ENCODE measurements at places on chromosomes 13 and 19. TPM values are rescaled to one million over a fixed set of nuclear protein-coding genes. Genes with fewer than 3 reads are reported as not detected.

DIRAS1 gene
- total RNA-seq, result not detected

GRCh38 chr13:23867027-23867491 lies 22.1 kb downstream of the MIPEP start:
- DNase-seq, result no peak
- no peak overlapping the region for H3K4me3 ChIP-seq
- H3K4me1 ChIP-seq, result no peaks in the 10 kb centered on the region
- H3K27me3 ChIP-seq, result no peaks in the 10 kb centered on the region

DNA sequence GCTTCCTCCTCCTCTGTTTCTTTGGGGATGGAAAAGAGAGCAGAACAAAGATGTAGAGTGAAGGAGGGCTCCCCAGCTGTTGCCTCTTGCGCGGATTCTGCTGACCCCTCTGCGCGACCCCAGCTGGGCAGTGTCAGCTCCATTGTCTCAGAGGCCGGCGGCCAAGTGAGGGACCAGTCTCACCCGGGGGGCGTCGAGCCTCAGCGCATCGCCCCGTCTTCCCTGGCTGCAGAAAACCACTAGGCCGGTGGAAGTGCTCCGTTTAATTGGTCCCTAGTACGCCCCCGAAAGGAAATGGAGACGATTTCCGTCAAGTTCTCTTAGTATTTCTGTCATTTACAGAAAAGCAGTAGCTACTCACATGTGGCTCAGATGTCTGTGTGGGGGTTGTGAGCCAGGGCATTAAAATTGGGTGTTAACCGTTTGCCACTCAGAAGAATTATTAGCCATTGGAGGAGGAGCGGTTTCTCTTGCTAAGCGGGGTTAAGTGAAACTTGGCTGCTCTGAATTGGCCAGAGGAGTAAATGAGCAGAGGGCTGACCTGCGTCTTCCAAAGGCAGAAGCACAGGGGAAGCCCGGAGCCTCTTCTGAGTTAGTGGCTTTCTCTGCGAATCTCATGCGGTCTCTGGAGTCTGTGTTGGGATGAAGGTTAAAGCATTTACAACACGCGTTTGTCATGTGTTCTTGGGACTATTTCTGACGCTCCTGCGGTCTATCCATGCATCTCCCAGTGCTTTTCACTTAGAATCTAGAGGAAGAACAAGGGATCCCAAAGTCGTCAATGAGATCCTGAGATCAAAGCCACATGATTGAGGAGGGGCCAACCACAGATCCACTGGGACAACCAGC lies 132.8 kb upstream of the MYO16 start:
- H3K27me3 ChIP-seq, result peaks cover 33% of the 10 kb centered on the region
- no peaks in the 10 kb centered on the region for H3K36me3 ChIP-seq
- H3K4me3 ChIP-seq, result peak overlapping the region; percentile 48

DNA sequence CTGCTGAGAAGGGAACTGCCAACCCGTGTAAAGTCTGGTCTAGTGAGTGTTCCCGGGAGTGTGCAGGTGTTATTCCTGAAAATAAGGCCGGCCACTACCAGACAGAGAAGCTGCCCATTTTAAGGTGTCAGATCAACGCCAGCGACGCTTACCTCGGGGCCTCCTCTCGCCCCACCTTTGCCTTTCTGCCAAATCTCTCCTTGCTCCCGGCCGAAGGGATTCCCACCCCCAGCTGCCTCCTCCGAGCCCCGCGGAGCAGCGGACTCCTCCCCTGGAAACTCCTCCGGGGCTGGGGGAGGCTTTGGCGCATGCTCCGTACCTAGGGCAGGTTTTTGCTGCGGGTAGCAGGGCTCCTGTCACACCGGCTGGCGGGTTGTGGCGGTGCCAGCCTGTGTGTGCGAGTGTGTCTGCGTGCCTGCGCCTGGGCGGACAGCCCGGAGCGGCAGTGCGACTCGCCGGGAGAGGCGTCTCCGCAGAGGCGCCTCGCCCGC lies at the start of gene HS6ST3:
Gene HS6ST3 (plus strand): TSS at position 359 of the 491 bp plus-strand sequence.
- H3K27me3 ChIP-seq, result peaks cover 55% of the 10 kb centered on the region
- no peak for DNase-seq
- H3K4me1 ChIP-seq, result no peaks in the 10 kb centered on the region

TOMM40 gene
- 26.8 TPM for total RNA-seq

DNA sequence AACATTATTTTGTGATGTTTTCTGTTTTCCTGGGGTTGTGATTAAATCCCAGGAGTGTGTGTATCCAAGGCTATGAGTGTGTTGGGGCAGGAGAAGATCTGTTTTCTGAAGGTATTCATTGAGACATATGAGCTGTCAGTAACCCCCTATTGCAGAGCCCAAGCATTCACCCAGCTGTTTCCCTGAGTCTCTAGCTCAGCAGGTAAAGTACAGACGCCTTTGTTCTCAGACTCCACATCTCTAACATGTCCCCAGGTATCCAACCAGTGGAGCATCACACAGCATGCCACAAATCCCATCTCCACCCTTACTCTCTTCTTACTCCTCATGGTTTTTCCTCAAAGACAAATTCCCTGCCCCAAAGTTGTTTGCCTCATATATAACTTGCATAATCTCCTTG lies 213.6 kb downstream of the PCDH20 start:
- H3K36me3 ChIP-seq, result no peaks in the 10 kb centered on the region
- no peak for DNase-seq
- no peaks in the 10 kb centered on the region for H3K27me3 ChIP-seq
- H3K27ac ChIP-seq, result no peak overlapping the region
- no peaks in the 10 kb centered on the region for H3K4me1 ChIP-seq

CDX2 gene
- not detected for total RNA-seq

DNA sequence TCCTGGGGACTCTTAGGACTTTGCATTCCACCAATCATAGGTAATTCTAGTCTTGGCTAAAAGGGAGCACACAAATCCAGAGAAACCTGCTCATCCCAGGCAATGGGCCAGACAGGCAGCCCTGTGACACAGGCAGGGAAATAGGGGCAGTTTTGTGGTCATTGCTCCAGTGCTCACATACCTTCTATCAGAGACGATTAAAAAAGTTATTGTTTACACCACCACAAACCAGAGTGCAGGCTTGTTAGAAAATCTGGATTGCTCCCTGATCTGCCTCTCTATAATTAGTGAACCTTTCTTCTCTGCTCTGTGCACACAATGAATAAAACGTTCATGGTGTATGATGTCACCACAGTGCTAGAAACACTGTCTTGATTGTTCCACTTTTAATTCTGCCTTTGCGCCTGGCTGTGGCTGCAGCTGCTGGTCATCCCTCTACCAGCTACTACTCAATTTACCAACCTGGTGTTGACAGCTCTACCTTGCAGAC lies 121.6 kb upstream of the SPATA13 start:
- DNase-seq, result no peak
- no peaks in the 10 kb centered on the region for H3K4me1 ChIP-seq
- no peaks in the 10 kb centered on the region for H3K27me3 ChIP-seq
- H3K36me3 ChIP-seq, result no peaks in the 10 kb centered on the region
- H3K4me3 ChIP-seq, result no peak overlapping the region

TRPM4 gene
- total RNA-seq, result not detected

DNA sequence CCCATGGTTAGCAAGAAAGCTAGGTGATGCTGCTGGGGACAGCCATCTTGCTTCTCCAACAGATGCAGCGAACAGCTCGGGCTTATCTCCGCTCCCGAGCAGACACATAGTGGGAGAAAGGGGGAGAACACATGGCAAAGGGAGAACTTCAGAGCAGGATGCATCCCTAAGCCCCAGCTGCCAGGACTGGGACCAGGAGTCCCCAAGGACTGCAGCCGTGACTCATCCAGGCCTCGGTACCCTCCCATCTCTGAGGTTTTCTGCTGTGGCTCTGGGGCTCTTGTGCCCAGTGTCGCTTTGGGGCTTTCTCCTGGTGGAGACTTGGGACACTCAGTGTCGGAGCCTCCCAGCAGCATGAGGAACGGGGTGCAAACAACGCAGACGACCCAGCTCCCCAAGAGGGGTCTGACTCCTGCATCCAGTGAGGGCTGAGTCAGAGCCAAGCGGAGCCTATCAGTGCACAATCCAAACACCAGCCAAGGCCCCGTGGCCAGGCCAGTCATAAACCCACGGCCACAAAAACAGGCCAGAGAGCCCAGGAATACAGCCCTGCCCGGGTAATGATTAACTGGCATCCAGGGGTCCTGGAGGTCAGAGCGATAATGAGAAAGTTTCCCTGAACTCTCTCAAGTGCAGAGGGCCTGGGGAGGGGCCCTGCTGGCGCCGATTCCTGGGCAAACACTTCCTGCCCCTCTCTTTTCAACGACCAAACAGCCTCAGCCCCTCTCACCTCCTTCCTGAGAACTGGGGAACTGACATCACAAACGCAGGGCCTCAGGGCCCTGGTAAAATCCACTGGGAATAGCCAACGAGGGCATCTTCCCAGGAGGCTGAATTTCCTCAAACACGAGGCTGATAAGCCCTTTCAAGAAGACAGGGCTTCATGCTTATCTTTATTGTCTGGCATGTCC lies 202.9 kb downstream of the USP12 start:
- H3K27ac ChIP-seq, result no peak overlapping the region
- no peaks in the 10 kb centered on the region for H3K27me3 ChIP-seq
- peaks cover 4% of the 10 kb centered on the region for H3K4me1 ChIP-seq
- no peak overlapping the region for H3K4me3 ChIP-seq

KIR3DL1 gene
- not detected for total RNA-seq

LYPD4 gene
- total RNA-seq, result not detected

- DNase-seq, result peak; percentile 62
- peaks cover 21% of the 10 kb centered on the region for H3K4me1 ChIP-seq
- H3K27ac ChIP-seq, result peak overlapping the region; percentile 43
- no peaks in the 10 kb centered on the region for H3K27me3 ChIP-seq
- H3K4me3 ChIP-seq, result peak overlapping the region; percentile 71
Measured at GRCh38 chr19:14091081-14091812, 696 bp upstream of the SAMD1 start.

DNA sequence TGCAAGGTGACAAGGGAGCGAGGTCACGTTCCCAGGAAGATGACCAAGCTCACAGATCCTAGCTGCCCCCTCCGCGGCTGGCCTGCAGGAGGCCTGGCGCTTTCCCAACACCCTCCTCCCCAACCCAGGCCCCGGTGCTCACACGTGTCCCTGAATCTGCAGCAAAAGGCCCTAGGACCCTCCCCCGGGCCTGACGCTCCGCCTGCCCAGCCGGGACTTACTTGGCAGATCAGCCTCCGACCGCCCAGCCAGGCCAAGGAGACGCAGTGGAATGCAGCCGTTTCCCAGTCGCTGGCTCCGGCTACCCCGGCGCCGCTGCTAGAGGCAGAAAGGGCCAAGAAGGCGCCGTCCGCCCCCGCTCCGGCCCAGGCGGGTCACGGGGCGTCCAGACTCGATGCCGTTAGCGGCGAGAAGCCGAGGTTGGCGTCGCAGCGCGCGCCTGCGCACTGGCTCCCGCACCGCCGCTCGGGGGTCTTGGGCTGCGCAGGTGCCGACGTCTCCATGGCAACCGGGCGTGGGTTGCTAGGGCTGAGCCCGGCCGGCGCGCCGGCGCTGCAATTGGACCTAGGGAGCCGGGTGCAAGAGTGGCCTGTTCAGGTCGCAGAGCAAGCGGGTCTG lies at the start of gene PNMA8A:
Gene PNMA8A (minus strand): TSS at position 448 of the 618 bp plus-strand sequence. CDS start 528 bp downstream, outside the sequence.
- no peak within 1 kb of the TSS for H3K27ac ChIP-seq
- peak within 1 kb of the TSS; percentile 14 for H3K4me3 ChIP-seq
- no peaks in the 10 kb centered on the region for H3K36me3 ChIP-seq
- no peak for DNase-seq

KIR2DL4 gene
- not detected for total RNA-seq

DNA sequence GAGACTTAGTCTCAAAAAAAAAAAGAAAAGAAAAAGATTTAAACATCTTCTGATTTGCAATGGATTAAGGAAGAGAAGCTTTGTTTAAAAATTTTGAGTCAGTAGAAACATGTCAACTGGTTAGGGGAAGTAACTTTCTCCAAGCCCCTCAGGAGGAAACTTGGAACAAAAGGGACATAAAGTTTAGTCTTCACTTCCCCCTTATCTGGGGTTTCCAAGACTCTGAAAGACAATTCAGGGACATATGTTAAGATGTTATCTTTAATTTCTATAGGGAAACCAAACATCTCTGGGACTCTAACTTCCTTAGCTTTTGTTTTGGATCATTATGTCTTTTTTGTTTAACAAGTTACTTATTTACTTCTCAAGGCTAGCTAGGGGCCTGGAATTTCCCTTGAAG lies 20.1 kb upstream of the MRI1 start:
- no peaks in the 10 kb centered on the region for H3K27me3 ChIP-seq
- no peak overlapping the region for H3K4me3 ChIP-seq
- no peak for DNase-seq
- H3K36me3 ChIP-seq, result no peaks in the 10 kb centered on the region
- peaks cover 17% of the 10 kb centered on the region for H3K4me1 ChIP-seq

GRCh38 chr13:20141238-20142022 lies 19.4 kb downstream of the GJA3 start:
- peaks cover 60% of the 10 kb centered on the region for H3K27me3 ChIP-seq
- DNase-seq, result no peak
- no peak overlapping the region for H3K27ac ChIP-seq
- no peak overlapping the region for H3K4me3 ChIP-seq

- H3K27ac ChIP-seq, result no peak overlapping the region
- H3K4me1 ChIP-seq, result no peaks in the 10 kb centered on the region
- no peaks in the 10 kb centered on the region for H3K27me3 ChIP-seq
- H3K36me3 ChIP-seq, result no peaks in the 10 kb centered on the region
Measured at GRCh38 chr13:24006520-24007248, 109.4 kb upstream of the C1QTNF9B start.

DNA sequence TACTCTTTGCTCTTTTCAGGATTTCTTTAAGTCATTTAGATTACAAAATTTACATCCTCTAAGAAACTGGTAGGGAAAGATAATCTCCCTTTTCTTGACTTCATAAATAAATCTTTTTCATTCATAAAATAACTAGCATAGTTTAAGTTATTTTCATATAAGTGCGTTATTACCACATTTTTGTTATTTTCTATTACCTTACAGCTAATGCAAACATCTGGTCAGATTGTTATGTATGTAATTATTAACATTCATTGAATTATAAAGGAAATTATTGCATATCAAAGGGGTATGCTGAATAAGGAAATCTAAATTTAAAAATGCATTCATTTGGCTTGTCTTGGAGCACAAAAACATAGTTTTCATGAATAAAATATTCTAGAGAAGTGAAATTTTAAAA lies 55.3 kb upstream of the SLITRK1 start:
- H3K4me3 ChIP-seq, result no peak overlapping the region
- no peak for DNase-seq
- H3K27ac ChIP-seq, result no peak overlapping the region

KCNRG gene
- 0.70 TPM for total RNA-seq

TMEM147 gene
- 22.0 TPM for total RNA-seq

DNA sequence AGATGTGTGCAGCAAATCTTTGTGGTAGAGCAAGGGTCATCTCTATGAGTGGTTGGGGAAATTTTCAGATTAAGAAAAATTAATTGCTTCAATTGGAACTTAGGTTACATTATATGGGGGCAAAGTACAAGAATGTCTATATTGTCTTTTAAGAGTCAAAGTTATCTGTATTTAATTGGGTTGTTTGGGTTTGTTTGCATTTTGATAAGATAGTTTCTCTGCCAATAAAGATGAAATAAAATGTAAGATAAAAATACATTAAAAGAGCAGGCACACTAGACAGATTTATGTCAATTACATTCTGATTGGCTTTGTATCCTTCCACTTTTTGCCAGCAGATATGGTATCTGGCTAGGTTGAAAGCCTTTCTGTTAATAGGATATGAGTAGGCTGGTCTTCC lies 317.2 kb downstream of the OXGR1 start:
- H3K27ac ChIP-seq, result no peak overlapping the region
- H3K4me1 ChIP-seq, result no peaks in the 10 kb centered on the region
- DNase-seq, result no peak
- no peak overlapping the region for H3K4me3 ChIP-seq
- no peaks in the 10 kb centered on the region for H3K36me3 ChIP-seq
- no peaks in the 10 kb centered on the region for H3K27me3 ChIP-seq

IRF2BP1 gene
- 21.0 TPM for total RNA-seq

- H3K27ac ChIP-seq, result no peak overlapping the region
- H3K4me1 ChIP-seq, result no peaks in the 10 kb centered on the region
- H3K27me3 ChIP-seq, result peaks cover 8% of the 10 kb centered on the region
- no peak overlapping the region for H3K4me3 ChIP-seq
Measured at GRCh38 chr13:75947448-75947847, 311.3 kb downstream of the LMO7 start.

Data from CD4-positive, alpha-beta T cell (primary cell).